ENCODE measurements at places on chromosomes 5 and 9.

DNA sequence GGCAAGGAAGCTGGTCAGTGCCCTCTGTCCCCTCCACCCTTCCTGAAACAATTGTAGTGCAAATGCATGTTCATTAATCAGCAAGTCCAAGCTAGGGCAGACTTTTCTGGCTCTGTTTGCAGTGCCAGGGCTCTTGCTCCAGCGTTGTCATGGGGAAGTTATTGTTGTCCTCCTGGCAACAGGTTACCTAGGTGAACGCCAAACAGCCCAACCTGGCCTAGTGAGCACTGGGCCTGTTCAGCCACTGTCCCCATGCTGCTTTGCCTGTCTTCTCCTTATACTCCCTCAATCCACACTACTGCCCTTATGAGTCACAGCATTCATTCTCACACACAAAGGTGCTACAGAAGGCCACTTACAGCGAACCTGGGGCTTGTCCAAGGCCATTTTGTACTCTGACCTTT lies 34.5 kb upstream of the GLIS3 start:
- no peak for DNase-seq

GRCh38 chr9:110114086-110114858 lies 93.7 kb downstream of the C9orf152 start:
- DNase-seq, result no peak

DNA sequence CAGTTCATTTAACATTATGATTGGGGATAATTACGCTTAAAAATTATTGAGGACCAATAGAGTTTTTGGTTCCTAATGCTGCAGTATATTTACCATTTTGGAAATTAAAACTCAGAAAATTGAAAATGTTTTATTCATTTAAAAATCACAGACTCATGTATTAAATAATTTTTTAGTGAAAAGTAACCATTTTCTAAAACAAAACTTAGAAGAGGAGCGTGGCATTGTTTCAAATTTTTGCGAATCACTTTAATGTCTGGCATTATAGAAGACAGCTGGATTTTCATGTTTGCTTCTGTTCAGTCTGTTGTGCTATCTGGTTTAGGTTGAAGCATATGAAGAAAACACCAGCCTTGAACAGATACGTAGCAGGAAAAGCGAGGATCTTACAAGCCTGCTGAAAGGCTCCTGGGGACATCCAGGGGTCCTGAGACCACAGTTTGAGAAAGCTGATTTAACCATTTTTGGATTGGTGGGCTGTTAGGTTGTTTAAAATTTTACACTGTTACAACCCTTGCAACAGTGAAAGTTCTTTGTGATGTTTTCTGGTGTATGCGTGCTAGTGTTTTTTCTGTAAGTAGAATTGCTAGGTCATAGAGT lies 1.6 kb downstream of the ZFYVE16 start:
- DNase-seq, result no peak

DNA sequence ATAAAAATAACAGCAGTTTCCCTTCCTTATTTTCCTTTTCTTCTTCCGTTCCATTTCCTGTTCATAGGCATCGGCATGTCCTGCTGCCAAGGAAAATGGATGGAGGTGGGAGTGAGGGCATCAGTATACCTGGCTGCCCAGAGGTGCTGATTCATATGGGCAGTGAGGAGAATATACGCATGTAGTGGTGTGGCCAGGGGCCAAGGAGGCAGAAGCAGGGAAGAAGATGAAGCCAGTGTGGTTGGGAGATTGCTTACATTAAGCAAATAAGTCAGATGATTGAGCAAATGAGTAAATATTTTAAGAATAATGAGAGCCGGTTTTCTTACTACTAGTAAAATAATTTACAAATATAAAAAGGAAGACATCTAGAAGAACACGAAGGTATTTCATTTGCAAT lies 344.9 kb upstream of the PAPPA start:
- no peak for DNase-seq

- DNase-seq, result no peak
These were observed 31.6 kb downstream of the B4GALT1 start for GRCh38 chr9:33135470-33135958.

DNA sequence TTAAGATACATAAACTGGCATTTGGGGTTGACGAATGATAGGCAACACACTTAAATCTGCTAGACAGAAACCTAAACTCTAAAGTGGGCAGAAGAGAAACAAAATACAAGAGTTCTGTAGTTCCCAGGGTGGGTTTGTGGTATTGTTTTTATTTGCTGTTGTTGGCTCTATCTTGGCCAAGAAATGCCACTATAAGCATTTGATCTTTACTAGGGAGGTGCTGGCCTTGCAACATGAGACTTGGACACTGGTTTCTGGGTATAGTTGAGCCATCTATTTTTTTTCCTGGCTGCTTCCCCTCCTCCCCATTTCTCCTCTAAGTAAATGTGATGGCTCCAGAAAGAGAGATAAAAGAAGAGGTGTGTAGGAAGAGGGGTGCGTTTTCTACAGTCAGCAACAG lies 251.2 kb downstream of the SLIT3 start:
- no peak for DNase-seq

GRCh38 chr5:60719329-60719728 lies 19.4 kb upstream of the DEPDC1B start:
- no peak for DNase-seq

DNA sequence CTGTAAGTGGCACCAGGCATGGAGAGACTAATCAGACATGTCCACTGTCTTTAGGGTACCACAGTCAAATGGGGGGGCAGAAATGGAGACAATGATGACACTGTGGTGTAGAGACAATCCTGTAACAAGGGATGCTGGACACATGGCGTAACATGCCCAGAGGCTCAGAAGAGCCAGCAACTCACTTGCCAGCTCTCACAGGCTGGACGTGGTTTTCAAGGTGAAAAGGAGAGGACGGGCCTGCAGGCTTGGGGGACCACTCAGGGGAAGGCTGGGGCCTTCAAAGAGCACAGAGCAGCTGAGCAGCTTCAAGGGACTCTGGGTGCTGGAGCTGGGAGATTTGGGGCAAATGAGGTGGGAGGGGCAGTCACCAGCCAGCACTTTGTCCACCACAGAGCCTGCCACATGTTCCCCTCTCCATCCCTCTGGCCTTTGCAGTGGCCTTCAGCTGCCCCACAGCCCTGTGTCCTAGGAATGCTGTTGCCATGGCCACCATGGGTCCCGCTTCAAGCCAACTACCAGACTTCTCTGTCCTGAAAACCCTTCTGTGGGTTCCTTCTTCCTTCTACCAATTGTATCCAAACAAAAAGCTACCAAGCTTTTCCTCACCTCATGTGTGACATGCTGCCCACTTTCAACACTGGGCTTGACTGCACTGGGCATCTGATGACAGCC lies 140.4 kb downstream of the GABBR2 start:
- no peak for DNase-seq

DNA sequence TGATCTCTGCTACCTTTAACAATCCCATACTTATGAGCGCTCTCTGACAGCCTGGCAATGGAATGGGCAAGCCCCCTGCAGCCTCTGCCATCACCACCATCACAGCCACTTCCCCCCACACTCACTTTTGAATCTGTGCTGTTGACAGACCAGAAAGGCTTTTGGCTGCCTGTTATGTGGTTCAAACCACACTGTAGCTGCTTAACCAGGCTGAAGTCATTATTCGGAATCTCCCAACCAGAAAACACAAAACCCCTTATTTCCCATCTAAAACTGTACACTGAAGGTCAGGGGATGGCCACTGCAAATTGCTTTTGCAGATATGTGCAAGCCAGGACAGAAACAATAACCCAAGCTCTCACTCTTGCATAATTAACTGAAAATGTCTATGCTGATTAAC lies 35.8 kb downstream of the PTCH1 start:
- DNase-seq, result no peak

GRCh38 chr9:116895961-116896360 lies 208.9 kb downstream of the TRIM32 start:
- DNase-seq, result no peak

DNA sequence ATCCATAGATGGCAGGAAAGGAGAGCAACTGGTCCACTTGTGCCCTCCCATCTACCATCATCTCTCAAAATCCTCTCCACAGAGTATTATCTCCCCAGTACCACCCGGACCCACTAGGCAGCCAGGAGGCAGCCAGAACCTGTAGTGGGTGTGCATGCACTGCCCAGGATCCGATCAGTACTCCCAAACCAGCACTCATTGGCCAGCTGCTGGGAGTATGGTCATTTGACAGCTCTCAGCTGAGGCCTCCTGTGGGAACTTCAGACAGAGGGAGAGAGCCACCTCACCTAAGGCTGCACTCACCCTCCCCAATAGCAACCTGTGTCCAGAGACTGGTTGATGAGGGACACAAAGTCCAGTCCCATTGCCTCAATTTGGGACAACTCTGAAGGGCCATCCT lies 286.0 kb downstream of the TRIM36 start:
- DNase-seq, result no peak

GRCh38 chr5:143828710-143829109 lies 16.7 kb downstream of the HMHB1 start:
- DNase-seq, result no peak

DNA sequence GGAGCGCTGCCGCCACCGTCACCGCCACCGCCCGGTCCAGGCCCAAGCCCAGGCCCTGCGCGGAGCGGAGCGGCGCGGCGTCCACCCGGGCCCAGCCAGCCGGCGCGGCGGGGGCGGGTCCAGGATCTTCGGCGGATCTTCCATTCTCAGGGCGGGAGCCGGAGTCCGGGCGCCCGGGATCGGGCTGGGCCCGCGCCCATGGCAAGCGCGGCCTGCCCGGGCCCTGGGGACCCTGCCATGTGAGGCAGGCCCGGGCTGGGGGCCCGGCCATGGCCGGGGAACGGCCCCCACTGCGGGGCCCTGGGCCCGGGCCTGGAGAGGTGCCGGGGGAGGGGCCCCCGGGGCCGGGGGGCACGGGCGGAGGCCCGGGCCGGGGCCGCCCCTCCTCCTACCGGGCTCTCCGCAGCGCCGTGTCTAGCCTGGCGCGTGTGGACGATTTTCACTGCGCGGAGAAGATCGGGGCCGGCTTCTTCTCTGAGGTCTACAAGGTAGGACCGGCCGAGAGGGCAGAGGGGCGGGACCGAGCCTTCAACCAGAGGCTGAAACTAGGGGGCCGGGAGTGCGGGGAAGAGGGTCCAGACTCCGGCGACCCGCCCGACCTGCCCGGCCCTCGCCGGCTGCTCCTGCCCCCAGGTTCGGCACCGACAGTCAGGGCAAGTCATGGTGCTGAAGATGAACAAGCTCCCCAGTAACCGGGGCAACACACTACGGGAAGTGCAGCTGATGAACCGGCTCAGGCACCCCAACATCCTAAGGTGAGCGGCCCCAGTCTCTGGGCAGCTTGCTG lies 482 bp downstream of the TESK1 start:
- DNase-seq, result no peak

DNA sequence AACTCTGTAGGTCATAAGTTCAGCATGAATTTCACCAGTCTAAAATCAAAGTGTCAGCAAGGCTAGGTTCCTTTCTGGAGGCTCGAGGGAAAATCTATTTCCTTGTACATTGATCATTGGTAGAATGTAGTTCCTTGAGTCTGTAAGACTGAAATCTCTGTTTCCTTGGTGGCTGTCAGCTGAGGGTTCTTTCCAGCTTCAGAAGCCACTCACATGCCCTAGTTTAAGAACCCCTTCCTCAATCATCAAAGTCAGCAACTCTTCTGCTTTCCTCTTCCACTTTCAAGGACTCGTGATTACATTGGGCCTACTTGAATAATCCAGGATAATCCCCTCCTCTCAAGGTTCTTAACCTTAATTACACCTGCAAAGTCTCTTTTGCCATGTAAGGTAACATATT lies 4.9 kb upstream of the SCAMP1 start:
- no peak for DNase-seq

DNA sequence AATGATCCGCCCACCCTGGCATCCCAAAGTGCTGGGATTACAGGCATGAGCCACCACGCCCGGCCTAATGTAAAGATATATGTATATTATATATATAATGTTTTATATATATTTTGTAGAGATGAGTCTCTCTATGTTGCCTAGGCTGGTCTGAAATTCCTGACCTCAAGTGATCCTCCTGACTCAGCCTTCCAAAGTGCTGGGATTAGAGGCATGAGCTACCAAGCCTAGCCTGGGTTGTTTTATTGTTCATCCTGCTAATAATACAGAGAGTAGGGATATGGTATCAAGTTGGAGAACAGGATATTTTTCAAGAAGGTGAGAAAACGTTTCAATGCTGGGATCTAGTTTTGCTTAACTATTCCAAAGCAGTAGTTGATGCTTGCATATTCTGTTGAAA lies 2.9 kb downstream of the SEC24A start:
- no peak for DNase-seq

DNA sequence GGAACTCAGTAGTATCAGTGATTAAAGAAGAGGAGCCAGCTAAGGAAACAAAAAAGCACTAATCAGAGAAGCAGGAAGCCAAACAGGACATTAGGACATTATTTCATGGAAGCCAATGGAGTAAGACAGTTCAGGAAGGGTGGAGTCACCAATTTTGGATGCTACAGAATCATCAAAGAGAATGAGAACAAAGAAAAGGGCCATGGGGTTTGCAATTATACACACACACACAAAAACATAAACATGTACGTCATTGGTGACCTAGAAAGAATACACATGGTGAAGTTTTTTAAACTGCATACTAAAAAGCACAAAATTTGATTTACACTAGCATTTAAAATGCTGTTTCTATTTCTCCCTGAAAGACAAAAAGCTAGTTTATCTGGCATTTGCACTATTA lies 96.8 kb upstream of the MRPS30 start:
- DNase-seq, result no peak

DNA sequence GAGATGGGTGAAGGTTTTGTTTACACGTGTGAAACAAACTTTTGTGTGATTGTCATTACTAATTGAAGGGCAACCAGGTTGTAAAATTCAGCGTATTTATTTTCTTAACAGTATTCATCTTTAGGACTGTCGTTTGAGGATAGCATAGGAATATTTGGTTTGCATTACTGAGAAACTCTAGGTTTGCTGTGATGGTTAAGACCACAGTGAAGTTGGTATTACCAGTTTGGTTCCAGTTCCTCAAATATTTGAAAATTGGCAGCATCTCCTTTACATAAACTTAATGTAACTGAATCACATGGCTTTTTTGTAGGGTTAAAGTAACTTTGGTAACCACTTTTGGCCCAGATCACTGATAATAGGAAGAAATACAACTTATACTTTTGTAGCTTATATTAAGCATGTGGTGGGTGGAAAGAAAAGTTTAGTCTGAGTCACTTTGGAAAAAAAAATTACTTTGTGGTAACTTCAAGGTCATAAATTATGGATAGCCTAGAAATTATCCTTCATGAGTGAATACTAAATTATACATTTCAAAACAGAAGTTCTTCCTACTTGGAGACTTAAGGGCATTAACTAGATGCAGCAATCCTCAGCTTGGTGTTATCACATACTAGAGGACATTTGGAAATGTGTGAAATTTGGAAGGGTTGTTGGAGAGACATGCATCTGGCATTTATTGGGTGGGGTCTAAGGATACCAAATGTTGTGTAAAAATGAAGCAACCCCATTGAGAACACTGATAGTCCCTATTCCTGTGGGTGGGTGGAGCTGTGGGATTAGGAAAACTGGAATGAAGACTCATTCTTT lies 33.9 kb downstream of the G3BP1 start:
- DNase-seq, result no peak

GRCh38 chr9:792331-793260 lies 48.9 kb upstream of the DMRT1 start:
- DNase-seq, result no peak

- no peak for DNase-seq
These were observed 48.6 kb downstream of the ARHGEF28 start for GRCh38 chr5:73674669-73675004.

All from activated CD8-positive, alpha-beta memory T cell treated with anti-CD3 and anti-CD28 coated beads for 1 hour (primary cell).